ENCODE measurements at places on chromosomes 4 and X. TPM values are rescaled to one million over a fixed set of nuclear protein-coding genes. Genes with fewer than 3 reads are reported as not detected.
A peak's percentile ranks its signal among the peaks of the same experiment; 100 is the strongest.

- no peak for DNase-seq
These were observed 16.1 kb upstream of the ATP8A1 start for GRCh38 chr4:42673082-42673425.

DNA sequence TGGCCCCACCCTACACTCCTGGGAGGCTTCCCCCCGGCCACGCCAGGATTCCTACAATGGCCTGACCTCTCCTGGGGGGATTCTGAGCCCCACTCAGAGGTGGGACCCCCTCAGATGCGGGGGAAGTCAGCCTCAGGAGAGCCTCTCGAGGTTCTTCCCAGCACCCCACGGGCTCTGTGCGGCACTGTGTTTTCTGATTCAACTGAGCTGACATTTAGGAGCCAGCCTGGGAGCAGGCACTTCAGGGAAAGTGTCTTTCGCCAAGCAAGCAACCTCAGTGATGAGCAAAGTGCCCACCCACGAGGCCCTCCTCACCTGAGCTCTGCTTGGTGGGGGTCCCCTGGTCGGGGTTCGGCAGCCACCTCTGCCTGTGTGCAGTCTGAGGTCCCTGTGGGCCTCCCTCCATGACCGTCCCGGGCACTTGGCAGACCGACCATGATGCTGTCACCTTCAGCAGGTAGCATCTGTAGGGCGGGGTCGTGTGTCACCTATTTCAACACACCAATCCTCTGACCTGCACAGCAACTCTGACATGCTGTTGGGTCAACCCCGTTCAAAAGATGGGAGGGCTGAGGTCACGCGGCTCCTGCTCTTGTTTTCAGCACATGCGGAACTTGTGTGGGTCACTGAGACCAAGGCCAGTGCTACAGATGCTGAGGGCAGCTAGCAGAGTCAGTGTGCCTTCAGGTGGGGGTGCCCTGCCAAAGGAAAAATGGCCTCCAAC lies 46.2 kb downstream of the ADRA2C start:
- no peak for DNase-seq

GRCh38 chr4:25859429-25860148 lies 3.2 kb downstream of the SEL1L3 start:
- peak; percentile 66 for DNase-seq

- no peak for DNase-seq
These were observed 77.2 kb downstream of the DCHS2 start for GRCh38 chr4:154414371-154414770.

Gene OPN1MW2
- total RNA-seq: not detected

DNA sequence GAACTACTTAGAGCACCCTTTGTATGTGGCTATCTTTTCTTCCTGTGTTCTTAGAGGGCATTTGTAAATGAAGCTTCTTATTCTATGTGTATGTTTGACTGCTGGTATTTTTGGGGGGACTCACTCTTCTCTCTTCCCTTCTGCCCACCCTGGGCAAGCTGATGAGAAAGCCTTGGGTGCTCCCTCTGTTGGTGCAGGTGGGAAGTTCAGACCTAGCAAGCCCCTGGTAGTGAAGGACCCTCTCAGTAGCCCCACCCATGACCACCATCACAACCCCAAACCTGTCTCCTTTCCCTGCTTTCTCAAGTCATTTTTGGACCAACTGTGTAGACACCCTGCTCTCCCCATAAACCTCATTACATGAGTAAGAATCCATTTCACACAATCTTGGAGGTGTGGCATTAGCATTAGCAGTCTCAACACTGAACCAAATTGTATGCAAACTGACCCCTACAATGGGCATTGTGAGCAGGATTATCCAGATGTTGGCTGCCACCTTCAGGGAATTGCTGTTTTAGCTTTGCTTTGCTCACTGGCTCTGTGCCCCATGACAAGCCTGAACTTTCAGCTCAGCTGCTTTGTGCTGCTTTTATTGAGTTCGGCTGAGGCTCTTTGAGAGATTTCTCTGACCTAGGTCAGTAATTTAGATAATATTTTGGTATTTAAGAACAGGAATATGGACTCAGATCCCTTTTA lies 27.9 kb downstream of the TRIM61 start:
- DNase-seq: peak; percentile 37

DNA sequence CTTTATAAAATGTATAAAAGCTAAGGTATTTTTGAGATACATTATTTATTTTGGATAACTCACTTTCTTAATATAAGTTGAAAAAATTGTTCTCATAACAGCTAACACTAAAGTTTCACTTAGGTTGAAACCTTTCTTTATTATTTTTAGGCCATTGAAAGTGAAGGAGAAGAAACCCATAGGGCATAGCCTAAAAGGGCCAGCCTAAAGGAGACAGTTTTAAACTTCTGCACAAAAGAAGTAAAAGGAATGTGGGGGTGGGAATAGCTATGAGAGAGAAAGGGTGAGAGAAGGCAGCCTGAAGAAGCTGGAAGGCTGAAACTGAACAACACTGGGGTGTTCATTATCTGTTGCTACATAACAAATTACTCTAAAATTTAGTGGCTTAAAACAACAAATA lies 57.6 kb upstream of the RAPGEF2 start:
- no peak for DNase-seq

DNA sequence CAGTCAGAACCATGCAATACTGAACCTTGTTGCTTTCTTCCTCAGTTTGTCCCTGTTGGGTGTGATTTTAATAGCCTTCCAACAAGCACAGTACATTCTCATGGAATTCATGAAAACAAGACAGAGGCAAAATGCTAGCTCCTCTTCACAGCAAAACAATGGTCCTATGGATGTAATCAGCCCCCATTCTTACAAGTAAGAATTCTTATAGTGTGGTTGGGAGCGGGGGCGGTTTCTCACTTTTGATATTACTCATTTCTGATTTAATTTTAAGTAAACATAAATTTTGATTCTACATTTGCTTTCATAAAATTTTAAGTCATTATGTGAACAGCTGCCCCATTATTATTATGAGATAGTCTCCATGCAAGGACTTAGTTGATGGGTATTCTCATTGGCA lies 80.8 kb upstream of the TLR2 start:
- DNase-seq: no peak

DNA sequence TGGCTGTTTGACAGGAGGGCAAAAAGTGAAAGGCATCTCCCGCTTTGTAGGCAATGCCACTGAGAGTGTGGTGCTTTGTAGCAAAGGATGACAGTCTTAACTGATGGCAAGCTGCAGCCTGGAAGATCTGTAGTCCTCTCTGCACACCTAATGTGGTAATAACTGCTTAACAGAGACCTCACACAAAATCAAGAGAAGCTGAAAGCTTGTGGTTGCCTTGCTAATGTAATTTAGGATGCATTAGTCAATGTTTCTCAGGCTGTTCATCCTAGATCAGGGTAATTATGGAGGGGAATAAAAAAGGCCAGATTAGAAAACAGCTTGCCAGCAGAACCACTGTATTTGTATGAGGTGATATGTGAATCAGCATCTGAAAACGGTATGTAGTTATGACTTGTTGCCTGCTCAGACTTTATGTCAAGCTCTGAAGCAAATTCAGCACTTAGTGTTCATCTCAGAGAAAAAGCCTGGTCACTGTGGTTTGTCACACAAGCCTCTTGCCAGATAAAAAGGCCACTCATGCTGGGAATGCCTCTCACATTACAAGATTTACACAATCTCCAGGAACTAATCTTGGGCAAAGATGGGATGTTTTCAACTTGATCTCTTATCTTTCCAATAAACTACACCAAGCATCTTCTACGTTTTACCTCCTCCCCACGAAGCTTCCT lies 130.8 kb downstream of the ENOX2 start:
- DNase-seq: no peak

GRCh38 chr4:2320152-2320551 lies 58.2 kb upstream of the MXD4 start:
- no peak for DNase-seq

DNA sequence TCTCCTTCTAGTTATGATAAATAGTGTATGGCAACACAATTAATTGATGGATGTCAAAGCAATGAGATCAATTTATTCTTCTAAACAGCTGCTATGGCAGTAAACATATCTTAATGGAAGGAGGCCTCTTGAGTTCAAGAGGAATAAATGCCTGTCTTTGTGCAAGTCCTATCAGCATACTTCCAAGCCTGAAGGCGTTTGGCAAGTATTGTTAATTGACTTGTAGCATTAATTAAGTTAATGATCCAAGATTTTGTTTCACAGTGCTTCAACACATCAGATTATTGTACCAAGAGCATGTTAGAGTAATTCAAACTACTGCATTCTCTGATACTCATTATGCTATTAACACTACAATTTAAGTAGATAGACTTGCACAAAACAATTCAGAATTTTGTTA lies 144.8 kb downstream of the FAT4 start:
- no peak for DNase-seq

Gene RIPPLY1
- not detected for total RNA-seq
